ENCODE measurements at places on chromosomes 12 and 14.

- DNase-seq = no peak
Observed at GRCh38 chr12:6532927-6533652, 1.2 kb upstream of the GAPDH start.

GRCh38 chr12:89276860-89277259 lies 75.4 kb downstream of the DUSP6 start:
- no peak for DNase-seq

DNA sequence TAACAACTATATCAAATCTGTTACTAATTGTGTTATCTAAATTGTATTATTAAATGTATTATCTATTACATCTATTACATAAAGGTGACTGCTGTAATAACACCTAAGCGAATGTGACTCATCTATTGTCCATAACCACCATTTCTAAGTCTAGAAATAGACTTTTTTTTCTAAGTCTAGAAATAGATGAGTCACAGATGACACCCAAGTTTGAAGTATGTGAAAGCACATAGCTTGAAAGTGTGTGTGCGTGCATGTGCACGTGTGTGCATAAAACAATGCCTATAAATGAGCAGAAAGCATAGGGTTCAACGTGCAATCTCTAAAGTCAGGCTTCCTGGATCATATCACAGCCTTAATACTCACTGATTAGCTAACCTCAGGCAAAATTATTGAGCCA lies 451.3 kb upstream of the USP15 start:
- no peak for DNase-seq

GRCh38 chr12:90038289-90038688 lies 329.7 kb upstream of the ATP2B1 start:
- DNase-seq = no peak

- DNase-seq = no peak
Observed at GRCh38 chr12:130868412-130868811, 3.5 kb upstream of the RAN start.

DNA sequence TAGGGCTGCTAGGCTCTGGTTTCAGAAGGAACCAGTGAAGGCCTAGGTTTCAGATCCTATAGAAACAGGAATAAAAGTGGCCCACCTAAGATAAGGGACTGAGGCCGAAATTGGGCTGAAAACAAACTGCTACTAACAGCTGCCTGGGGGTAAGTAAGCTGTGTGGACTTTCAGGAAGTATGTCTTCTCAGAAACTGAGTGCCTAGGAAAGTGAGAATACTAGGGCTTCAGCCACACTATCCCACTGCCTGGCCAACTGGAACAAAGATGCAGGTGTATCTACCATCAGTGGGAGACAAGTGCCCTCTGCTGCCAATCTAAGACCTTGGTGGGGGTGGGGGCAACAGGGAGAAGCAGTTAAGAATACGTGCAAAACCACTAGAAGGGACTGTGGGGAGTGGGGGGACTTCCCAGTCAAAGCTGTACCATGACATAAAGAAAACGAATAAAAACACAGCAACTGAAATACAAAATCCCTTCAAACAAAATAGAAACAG lies 82.5 kb downstream of the MED13L start:
- DNase-seq = no peak

- DNase-seq = no peak
Observed at GRCh38 chr12:50411051-50411660, 10.5 kb downstream of the LARP4 start.

DNA sequence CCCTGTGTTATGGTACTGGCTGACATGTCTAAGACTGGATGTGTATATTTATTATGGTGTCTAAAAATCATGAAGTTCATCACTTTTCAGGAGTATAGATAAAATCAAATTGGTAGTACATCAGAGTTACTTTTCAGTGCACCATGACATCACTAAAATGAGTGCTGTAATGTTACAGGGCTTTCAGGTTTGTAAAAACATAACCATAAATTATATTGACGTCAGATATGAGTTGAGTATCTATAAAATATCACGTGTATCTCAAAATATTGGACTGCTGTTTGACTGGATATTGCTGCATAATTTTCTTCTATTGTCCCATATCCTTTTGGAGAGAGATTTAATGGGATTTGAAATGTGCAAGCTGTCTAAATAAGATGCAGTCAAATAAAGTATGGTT lies 22.0 kb downstream of the NAA30 start:
- DNase-seq = no peak

DNA sequence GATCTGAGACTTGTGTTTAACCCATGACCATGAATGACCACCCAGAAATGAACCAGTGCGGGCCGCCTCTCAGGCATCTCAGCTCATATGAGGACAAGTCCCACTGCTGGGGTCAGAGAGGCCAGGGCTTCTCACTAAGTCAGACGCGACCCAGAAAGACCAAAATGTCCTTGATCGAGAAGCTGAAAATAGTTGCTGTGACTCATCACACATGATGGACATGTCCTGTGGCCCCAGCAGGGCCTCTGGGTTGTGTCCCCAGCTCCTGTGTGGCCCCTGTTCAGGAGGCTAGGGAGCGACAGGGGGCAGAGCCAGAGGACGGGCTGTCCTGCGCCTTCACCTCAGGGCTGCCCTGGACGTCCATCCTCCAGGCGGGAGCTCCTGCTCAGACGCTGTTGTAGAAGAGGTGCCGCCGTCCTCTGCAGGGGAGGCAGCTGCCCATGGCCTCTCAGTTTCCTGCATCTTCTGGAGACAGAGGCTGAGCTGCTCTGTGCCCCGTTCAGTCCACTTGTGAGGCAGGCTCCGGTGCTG lies 29.0 kb upstream of the FAM181A start:
- DNase-seq = no peak
